ENCODE measurements at places on chromosomes 2 and 18.

GRCh38 chr2:199273042-199273511, 184.7 kb downstream of the SATB2 start:
- DNase-seq: no peak

GRCh38 chr2:27032495-27033252, at the start of gene TMEM214:
Gene TMEM214, plus strand, starts transcription at chr2:27032965. Its CDS starts 51 bp downstream, at chr2:27033016.
- peak; percentile 88 for DNase-seq

- no peak for DNase-seq
These were observed 24.1 kb downstream of the DYNC1I2 start for GRCh38 chr2:171711351-171711750.

DNA sequence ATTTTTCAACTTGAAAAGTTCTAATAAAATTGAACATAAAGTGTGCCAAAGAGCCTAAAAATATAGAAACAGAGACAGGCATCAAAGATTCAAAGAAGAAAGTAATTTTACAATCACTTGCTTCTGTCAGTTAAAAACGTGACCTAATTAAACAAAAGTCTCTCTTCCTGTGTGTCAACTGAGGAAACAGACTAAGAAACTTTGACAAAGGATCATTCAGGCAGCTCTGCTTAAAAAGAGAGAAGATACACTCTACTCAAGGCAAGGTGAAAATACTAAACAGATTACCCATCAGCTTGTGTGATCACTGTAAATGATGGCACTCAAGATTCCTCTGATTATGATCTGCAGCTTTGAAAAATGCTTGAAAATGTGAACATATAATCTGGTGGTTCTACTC, 47.8 kb downstream of the DYM start:
- no peak for DNase-seq

- no peak for DNase-seq
These were observed 30.9 kb upstream of the COL5A2 start for GRCh38 chr2:189210250-189211087.

DNA sequence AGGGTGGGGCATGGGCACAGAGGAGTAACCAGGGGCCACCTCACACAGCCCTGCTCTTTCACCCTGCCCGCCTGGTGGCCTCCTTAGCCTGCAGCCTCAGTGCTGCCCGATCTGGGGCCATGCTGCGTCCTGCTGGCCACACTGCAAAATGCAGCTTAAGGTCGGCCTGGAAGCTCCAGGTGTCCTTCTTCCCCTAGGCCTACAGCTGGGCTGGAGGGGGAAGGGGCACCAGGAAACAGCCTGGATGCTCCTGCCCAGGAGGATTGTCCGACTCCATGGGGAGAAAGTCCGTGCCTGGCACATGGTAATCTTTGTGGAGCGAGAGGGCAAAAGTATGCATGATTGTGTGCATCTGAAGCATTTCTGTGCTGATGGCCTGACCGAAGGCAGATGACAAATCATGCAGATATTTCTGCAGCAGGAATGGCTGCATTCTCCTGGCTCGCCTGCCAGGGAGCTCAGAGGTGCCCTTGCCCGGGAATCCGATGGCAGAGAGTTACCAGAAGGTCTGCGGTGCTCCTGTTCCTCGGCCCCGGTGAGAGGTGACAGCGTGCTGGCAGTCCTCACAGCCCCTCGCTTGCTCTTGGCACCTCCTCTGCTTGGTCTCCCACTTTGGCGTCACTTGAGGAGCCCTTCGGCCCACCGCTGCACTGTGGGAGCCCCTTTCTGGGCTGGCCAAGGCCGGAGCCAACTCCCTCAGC, 12.8 kb upstream of the ALPP start:
- no peak for DNase-seq

GRCh38 chr2:86566158-86566820, 3.0 kb upstream of the CHMP3 start:
- DNase-seq: no peak

DNA sequence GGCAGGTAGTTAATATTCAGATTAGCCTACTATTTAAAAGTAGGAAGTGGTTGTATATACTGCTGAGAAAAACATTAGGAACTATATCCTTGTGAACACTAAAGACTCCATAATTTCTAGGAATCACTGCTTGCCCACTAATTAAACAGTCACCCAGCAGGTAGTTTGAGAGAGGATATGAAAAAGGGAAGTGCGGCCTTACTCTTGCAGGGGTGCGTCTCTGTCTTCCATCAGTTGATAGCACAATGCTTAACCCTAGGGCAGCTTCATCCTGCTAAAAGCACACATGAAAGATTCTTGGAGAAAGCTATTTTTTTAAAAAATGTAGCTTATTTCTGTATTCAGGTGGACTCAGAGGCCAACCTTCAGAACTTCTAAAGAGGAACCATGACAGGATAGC, 53.1 kb upstream of the ATP5MC3 start:
- DNase-seq: no peak

DNA sequence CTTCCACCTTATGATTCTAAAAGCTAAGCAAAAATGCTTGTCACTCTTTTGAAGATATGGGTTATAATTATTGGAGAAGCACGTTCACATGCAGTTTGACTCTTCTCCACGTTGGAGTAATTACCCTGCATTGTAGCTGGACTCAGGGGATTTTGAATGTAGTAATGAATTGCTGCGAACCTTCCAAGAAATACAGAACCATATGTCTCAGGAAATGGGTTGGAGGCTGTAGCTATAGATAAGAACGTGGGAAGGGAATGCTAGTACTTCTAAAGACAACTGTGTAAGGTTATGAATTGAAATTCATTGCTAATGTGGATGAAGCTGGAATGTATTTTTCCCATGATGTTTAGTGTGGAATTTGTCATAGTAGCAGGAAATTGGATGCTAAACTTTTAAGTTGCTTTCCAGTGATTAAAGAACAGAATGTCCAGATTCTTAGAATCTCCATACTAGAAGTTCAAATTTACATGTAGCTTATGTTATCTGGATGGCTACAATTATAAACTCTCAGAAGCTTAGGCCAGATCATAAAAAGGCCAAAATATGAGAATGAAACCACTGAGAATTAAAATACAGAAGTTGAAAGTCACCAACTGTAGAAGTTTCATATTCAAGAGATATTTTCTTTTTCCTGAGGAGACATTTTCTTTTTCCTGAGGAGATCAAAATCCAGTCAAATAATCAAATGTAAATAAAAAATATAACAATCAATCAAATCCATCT, 27.3 kb upstream of the SPOPL start:
- DNase-seq: no peak

- no peak for DNase-seq
These were observed 2.5 kb downstream of the UXS1 start for GRCh38 chr2:106191511-106192016.

- no peak for DNase-seq
These were observed 16.2 kb downstream of the KLF7 start for GRCh38 chr2:207149249-207150213.

DNA sequence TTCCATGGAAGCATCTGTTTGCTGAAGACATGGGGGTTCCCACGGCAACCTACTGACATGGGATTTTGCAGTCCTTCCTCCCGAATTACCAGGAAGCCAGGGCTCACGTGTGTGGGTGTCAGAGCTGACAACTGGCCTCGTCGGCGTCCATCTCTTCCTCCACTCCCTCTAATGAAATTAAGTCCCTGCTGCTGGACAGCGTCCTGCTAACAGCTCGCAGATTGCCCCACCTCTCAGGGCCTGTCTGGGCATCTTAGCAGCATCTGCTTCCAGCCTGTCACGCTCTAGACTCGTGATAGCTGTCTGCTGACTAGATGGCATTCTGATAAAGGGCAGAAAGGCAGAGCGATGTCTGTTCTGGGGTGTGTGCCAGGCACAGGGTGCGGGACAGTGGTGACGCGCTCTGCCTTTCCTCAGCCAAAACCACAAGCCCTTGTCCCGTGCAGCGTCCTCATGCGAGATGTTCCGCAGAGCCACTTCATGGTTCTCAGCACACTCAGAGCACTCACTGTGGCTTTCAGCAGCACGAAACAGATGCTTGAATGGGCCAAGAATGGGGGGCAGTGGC, 161.1 kb downstream of the ARL4C start:
- peak; percentile 52 for DNase-seq

DNA sequence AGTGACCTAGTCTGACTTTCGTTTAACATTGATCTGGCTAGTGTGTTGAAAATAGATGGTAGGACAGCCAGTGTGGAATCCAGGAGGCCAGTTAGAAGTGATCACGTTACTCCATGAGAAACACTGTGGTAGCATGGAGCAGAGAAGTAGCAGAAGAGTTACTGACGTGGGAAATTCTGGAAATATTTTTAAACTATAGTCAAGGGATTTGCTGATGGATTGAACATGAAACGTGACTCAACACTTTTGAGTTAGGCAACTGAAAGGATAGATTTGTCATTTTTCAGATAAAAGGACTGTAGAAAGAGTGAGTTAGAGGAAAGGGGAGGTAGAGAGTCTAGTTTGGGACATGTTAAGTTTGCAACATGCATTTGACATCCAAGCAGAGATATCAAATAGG, 130.4 kb downstream of the IRS1 start:
- DNase-seq: no peak

DNA sequence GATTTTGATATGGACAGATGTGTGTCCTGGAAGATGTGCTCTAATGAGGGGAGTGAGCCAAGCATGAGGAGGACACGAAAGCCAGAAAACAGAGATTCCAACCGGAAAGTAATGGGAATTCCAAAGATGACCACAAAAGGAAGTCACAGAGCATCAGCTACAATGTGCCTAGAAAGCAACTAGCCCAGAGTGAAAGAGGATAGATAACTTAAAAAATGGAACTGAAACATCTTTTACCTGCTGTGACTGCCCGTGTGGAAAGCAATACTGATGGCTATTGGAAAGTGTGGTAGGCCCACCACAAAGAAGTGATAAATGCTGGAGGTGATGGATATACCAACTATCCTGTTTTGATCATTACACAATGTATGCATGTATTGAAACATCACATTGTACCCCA, 21.6 kb downstream of the DNMT3A start:
- no peak for DNase-seq

DNA sequence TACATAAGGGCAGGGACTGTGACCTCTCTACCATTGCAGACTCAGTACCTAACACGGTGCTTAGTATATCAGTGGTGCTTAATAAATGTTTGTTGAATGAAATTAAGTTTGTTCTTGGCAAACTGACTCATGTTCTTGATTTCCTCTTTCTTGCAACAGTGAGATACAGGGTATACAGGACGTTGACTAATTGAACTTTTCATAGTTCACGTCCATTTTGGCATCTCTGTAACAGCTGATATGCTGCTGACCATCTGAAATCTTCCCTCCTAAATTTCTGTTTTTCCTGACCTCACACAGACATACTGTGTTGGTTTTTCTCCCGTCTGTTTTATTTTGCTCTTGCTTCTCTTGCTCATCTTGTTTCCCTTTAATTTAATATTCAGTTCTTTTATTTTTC, 44.2 kb downstream of the LHCGR start:
- DNase-seq: no peak

DNA sequence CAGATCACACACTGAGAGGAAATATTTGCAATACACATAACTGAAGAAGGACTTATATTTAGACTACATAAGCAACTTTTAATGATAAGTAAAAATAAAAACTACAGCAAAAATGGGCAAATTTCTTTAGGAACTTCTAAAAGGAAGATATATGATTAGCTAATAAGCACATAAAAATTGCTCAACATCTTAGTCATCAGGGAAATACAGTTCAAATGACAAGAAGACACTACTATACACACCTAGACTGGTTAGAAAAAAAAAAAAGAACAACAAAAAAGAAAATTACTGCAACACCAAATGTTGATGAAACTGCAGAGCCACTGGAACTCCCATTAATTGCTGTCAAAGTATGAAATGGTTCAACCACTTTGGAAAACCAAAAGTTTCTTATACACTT, 1247.5 kb upstream of the ACVR2A start:
- DNase-seq: no peak

DNA sequence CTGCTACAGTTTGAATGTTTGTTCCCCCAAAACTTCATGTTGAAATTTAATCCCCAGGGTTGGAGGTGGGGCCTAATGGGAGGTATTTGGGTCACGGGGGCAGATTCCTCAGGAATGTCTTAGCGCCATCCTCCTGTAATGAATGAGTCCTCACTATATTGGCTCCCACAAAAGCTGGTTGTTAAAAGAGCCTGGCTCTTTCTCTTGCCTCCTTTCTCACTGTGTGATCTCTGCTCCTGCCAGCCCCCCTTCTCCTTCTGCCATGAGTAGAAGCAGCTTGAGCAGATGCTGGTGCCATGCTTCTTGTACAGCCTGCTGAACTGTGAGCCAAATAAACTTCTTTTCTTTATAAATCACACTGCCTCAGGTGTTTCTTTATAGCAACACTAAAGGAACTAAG, 721.0 kb upstream of the PKDCC start:
- DNase-seq: no peak

GRCh38 chr18:48732767-48733424, 194.1 kb downstream of the CTIF start:
- DNase-seq: no peak

- no peak for DNase-seq
These were observed 1.3 kb downstream of the KCMF1 start for GRCh38 chr2:84972207-84972783.

DNA sequence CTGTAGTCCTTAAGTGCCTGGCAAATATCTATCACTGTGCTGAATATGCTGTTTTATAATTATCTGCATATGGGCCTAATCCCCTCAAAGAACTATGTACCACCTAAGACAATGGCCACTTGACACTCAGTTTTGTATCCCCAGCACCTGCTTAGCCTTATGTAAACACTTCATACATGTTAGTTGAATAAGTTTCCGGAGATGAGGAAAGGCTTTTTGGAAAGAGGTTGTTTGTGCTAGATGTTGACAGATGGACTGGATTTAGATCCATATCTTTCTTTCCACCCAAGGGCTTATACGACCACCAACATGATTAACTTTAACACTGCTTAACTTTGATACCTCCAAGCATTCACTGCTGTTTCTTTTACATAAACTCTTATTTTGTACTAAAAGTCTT, 63.3 kb downstream of the FAM228A start:
- no peak for DNase-seq

DNA sequence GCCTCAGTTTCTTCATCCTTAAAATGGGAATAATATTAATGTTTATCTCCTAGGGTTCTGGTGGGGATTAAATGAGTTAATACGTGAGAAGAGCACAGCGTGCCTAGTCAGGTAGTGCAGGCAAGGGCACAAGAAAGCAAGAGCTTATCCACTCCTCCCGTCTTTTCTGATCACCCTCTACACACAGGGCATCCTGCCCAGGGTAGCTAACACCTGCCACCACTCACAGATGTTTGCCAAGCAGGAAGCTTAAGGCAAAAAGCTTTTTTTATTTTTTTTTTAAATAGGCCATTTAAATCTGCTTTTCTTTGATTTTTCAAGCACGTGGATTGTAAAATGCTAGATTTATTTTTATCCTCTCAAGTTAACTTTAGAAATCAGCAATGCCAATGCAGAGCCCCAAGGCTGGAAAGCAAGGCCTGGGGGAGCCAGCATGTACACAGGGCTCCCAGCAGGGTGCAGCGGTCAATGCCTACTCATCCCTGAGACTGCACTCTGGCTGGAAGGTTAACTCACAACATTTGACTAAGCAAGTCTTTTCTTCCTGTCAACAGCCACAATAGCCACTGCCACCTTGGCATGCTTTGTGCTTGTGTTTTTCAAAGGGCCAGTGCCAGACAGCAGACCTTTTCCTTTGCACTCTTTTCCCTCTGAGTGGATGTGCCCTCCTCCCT, 86.5 kb upstream of the ACAA2 start:
- no peak for DNase-seq

GRCh38 chr18:28903306-28903705, 726.4 kb upstream of the CDH2 start:
- no peak for DNase-seq

- DNase-seq: no peak
These were observed 110.8 kb downstream of the TDRD15 start for GRCh38 chr2:21234464-21235120.
